ENCODE measurements at places on chromosomes 12 and 14. TPM values are rescaled to one million over a fixed set of nuclear protein-coding genes. Genes with fewer than 3 reads are reported as not detected.

DNA sequence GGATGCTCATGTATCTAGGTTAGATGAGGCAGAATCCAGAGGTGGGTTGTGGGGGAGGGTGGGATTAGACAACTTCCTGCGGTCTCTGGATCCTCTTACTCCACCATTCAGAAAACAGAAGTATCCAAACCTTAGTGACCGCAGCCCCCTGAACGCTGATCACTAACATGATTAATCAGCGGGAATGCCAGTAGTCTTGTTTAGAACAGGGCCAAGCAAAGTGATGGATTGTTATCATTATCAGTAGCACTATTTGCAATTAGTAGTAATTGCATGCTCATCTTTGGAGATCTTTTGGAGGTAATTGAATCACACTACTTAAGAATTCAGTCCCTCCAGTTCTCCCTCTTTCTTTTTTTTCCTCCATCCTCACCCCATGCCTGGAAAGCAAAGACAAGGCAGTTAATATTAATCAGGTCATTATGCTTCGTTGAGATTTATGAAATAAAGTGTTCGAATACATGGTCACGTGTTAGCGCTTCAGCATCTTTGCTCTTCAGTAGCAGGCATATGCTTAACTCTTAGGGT lies 182.8 kb upstream of the NTF3 start:
- no peak for DNase-seq

DNA sequence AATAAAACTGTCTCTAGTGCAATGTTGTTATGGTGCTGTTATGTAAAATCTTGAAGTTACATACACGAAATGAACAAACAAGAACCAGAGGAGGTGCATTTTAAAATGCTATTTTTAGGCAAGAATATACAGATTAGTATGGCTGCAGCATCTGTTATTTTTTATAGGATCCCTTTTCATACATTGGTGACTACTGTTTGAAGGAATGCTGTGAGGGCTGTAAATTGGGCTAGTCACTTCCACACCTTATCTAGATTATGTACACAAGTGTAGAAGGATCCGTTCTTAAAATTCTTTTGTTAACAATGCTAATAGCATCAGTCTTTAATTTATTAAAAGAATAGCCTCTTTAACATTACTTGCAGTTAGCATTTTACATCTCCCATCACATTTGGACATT lies 284.3 kb upstream of the MDGA2 start:
- no peak for DNase-seq

The NEUROD4 gene
- total RNA-seq, result not detected

DNA sequence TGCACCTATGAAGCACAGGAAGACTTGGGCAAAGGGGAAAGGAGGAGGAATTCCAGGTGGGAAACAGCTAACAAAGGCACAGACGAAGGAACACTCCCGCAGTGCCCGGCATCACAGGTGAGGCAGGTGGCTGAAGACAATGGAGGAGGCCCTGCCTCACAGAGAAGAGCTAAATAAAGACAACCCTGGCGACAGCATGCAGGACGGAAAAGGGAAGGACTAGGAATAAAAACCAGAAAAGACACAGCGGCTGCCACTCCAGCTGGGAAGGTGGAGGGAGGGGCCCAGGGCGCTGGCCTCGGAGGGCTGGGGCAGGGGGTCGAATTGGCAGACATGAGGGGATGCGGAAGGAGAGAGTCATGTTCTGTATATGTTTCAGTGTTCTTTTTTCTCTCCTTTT lies 43.0 kb upstream of the ANO2 start:
- DNase-seq, result no peak

- DNase-seq, result no peak
Observed at GRCh38 chr12:49971141-49971540, 1.6 kb upstream of the AQP6 start.

DNA sequence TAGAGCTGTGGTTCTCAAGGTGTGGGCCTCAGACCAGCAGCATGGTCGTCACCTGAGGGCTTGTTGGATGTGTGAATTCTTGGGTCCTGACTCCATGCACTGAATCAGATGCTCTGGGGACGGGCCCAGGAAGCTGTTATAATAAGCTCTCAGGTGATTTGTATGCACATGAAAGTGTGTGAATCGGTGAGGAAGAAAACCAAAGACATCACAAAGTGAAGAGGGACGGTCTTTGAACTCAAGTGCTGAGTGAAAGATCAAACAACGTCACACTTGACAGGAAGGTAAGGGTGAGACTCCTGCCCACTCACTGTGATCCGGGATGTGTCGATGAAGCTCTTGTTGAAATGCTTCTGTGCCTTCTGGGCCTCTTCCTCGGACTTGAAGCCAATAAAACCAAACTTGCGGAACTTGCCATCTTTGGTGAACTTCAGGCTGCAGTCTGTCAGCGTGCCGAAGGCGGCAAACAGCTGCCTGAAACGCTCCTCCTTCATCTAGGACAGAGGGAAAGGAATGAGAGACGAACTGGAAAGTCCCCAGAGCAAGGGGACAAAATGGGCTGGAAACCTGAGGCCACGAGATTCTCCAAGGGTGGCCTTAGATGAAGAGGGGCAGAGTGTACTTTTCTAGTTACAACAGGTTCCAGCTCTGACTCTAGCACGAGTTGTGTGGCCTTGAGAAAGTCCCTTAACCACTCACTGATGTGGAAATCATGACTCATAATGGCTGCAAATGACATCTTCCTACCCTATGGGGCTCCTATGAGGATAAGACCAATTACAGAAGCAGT lies 4.0 kb downstream of the RBM19 start:
- DNase-seq, result no peak

DNA sequence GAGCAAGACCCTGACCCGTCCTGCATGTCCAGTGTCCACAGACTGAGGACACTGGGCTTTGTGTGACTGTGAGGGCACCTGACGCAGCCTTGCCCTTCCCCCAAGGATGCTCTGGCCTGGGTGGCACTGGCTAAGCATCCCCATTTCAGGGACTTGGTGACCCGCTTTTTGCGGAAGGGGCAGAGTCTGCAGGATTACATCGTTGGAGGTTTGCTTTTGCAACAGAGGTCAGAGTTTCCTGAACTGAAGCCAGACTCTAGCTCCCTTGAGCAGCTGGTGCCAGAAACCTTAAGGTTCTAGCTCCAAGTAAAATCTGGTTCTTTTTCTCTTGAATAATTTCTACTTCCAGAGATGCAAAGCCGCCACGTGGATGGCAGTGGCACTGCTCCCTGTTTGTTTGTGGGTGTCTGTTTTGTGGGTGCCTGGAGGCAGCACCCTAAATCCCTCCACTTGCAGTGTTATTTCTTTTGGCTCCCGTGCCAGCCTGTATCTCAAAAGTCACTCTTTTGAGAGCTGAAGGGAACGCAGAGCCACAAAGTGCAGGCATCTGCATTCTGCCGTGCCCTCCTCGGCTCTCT lies 184.7 kb downstream of the TSPAN9 start:
- DNase-seq, result no peak

The GLIPR1L1 gene
- not detected for total RNA-seq

GRCh38 chr14:101719045-101719645 lies 42.4 kb upstream of the PPP2R5C start:
- peak; percentile 13 for DNase-seq
